A673 (cell line): ENCODE measurements at places on chromosomes 13 and 19. TPM values are rescaled to one million over a fixed set of nuclear protein-coding genes. Genes with fewer than 3 reads are reported as not detected.
A peak's percentile ranks its signal among the peaks of the same experiment; 100 is the strongest.

DNA sequence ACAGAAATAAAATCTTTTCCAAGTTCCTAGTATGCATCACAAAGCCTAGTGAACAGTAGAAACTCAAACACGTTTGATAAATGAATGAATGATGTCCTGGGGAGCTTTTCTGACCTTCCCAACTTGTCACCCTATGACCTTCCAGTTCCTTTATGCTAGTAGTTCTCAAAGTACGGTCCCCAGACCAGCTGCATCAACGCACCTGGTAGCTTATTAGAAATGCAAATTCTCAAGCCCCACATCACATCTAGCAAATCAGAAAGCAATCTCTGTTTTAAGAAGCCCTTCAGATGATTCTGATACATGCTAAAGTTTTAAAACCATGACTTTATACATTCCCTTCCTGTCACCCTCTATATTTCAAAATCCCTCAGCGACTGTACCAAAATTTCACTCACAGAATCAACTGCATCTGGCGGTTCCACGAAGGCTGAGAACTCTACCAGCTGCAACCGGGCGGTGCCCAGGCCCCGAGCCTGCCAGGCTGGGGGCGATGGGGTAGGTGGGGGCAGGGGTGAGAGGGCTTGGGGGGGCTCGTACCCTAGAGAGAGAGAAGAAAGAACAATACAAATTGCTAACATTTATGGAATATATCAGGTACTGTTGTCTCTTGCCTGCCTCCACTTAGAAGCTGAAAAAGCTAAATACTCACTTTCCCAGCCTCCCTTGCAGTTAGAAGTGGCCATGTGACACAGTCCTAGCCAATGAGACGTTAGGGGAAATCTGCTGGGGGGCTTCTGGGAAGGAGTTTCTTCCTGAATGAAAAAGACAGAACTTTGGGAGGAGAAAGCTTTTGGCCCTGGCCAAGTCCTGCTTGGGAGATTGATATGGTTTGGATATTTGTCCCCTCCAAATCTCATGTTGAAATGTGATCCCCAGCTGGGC, 13.3 kb downstream of the CD37 start:
- DNase-seq = peak; percentile 34

DNA sequence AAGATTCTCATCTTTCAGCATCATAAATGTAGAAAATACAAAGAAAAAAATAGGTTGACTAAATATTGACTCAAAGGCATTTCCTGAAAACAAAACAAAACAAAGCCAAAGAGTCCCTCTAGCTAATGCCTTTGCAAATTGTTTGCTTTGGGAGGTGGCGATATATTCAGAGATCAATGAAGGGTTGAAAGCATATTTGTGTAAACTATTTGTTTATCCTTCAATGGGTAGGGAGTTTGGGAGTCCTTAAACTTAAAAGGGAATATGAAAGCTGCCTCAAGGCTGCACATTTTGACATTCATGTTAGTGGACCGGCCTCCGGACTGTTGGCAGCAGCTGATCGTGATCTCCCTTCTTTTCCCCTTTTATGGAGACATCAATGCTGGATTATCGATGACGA, 257.5 kb downstream of the ITGBL1 start:
- no peak for DNase-seq

DNA sequence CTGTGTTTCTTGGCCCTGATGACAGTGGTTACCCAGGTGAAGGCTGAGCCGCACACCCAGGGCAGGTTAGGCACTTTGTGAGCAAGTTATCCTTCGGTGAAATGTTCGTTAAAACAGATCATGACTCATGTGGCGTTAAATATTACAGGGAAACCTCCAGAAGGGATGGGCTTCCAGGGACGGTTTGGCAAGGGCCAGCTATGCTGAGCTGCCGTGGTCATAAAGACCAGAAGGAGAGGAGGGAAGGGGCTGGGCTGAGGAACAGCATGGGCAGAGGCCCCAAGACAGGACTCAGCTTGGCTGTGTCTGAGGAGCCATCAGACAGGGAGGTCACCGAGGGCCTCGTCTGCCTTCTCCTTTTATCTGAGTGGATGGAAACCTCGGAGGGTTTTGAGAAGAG, 47.5 kb downstream of the ATP11A start:
- DNase-seq = no peak

- no peak for DNase-seq
Measured at GRCh38 chr19:55443824-55444480, 852 bp upstream of the SHISA7 start.

DNA sequence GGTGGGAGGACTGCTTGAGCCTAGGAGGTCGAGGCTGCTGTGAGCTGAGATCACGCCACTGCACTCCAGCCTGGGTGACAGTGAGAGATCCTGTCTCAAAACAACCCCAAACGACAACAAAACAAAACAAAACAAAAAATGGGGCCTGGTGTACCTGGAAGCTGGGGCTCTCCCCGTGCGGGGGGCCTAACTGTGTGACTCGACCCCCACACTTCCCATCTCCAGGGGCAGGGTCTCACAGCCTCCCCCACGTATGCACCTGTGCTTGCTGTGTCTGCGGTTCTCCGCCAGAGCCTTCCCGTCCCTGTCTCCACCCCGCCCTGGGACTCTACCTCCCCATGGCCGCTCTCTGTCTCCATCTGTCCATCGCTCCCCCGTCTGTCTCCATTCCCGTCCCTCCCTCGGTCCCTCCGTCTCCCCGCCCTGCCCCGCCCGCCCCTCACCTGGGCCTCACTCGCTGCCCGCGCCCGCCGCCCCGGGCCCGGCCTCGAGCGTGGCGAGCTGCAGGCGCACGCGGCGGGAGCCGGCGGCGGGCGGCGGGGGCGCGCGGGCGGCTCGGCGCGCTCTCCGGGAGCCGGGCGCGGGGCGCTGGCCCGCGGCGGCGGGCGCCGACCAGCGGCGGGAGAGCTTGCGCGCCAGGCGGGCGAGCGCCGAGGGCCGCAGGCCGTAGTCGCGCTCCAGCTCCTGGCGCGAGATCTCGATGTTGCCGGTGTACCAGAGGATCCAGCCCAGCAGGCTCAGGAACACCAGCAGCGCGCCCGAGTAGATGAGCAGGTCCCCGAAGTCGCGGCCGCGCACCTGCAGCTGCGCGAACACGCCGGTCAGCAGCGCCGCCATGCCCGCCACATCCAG, 587 bp downstream of the TMEM238 start:
- DNase-seq = peak; percentile 73

DNA sequence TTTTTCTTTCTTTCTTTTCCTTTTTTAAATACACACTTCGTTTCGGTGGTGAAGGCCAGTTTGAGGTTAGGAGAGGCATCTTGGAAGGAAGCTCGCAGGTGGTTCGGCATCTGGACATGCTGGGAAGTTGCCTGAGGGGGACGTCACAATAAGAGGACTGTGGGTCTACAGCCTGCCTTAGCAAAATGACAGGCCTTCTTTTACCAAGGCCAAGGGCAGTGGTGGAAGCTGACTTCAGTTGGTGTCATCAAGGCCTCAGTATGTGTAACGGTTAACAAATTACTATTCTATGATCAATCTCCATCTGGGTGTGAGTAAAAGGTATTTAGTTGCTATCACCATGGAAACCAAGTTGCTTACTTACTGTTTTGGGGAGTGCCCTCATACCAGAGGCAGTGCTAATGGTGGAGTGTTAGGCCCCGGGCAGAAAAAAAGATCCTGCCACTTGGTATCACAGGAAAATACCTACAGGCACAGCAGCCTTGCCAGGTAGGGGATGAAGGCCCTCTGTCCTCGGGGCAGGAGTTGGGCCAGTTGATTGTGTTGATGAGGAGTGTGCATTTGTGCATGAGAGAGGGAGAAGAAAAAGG, 10.3 kb downstream of the ACTN4 start:
- no peak for DNase-seq

GRCh38 chr13:94672400-94672799, 39.9 kb downstream of the SOX21 start:
- DNase-seq = no peak

DNA sequence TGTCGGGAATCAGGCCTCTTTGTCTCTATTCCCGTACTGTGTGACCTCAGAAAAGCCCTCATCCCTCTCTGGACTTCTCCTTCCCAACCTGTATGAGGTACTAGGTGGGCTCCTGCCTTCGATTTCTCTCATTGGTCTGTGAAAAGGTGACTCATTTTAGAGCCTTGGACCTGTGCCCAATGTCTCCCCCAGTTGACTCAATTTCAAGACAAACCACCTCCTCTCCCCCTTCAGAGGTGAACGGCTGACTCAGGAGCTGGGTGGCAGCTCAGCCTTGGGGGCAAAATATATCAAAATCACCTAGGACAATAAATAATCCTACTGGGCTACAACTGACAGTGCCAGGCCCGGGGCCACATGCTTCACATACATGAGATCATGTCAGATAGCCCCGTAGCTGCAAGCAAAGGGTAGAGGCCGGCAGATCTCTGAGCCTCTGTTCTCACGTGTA, 630 bp downstream of the COQ8B start:
- DNase-seq = no peak

DNA sequence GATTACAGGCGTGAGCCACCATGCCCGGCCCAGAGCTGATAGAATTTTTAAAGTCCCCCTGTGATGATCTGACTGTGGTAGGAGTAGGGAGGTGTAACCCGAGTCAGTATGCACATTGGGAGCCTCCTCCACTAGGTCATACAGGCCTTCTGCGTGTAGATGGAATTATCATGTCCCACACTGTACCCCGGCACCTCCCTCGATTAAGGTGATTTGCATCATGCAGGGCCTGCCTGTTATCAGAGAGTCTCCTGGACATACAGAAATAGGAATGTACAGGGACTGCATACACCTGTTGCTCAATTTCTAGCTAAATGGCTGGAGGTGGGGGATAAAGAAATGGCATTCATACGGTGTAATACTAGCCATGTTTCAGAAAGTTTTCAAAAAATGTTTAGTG, 922 bp upstream of the ERVK3-1 start:
- no peak for DNase-seq

DNA sequence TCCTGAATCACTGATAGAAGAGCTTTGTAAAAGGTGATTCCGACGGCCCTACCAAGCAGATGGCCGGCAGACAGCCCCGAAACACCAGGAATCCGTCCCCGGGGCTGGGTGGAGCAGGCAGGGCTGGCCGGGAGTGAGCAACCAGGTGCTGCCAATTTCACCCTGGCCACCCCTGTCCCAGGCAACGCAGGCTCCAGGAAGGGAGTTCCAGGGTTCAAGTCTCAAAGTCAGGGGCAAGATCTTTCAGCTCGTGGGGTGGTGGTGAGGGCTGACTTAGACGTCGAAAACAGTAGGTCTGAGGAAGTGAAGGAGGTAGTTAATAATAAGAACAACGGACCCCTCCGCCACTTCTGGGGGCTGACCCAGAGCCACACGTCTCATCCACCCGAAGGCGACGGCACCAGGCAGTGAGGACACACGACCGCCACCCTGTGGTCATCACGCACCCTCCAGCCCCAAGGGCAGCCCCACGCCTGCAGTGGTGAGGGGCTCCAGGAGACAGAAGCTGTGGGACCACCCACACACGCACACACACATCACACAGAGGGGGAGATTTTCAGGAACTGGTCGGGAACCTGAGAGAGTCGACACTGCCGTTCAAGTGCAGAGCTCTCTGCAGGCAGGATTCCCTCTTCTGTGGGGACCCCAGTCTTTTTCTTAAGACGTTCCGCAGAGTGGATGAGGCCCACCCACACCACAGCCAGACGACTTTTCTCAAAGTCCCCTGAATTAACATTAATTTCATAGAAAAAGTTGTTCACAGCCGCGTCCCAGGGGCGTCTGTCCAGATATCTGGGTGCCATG, 67.2 kb downstream of the SPACA7 start:
- peak; percentile 49 for DNase-seq

GRCh38 chr13:107865318-107865575, 350.1 kb downstream of the LIG4 start:
- no peak for DNase-seq

- DNase-seq = no peak
Measured at GRCh38 chr13:26475176-26476110, 82.0 kb upstream of the WASF3 start.

DNA sequence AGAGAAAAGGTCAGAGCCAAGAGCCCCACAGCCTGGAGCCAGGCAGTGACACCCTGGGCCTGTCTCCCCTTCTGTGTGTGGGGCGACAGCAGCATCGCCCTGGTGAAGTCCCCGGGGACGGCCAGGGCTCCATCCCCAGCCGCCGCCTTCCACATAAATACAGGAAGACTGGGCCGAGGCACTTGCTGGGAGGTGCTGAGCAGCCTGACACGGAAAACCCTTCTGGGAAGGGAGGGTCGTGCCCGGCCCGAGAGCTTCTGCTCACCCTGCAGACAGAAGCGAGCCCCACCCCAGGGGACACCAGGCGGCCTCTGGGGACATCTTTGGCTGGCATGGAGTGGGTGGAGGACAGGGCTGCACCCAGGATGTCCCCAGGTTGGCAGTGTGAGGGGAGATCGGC, 5.1 kb downstream of the FGF22 start:
- no peak for DNase-seq

GRCh38 chr13:109166804-109167203, 537.4 kb downstream of the MYO16 start:
- no peak for DNase-seq

DNA sequence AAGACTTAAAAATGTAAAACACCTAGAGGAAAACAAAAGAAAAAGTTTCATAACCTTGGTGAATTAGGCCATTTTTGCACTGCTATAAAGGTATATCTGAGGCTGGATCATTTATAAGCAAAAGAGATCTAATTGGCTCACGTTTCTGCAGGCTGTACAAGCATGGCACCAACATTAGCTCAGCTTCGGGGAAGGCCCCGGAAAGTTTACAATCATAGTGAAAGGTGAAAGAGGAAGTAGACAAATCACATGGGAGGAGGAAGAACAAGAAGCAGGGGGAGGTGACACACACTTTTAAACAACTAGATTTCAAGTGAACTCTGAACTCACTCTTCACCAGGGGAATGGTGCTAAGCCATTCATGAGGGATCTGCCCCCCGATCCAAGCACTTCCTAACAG, 1358.5 kb upstream of the PCDH9 start:
- DNase-seq = no peak

- DNase-seq = peak; percentile 4
Measured at GRCh38 chr13:79637133-79637763, 156.3 kb downstream of the NDFIP2 start.

DNA sequence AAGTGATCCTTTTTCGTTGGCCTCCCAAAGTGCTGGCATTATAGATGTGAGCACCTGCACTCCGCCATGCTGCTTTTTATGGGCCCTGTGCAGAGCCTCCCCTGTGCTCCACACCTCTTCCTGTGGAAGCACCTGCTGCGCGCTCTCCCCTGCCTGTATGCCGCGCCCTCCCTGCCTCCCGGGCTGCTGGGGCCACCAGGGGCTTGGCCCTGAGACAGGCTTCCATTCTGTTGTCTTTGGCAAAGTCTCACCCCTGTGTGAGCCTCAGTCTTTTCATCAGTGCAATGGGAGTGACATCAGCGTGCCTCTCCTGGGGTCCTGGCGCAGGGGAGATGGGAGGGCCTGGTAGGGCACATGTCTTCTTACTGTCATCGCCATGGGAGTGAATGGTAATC, 1.3 kb downstream of the FAM174C start:
- no peak for DNase-seq

- no peak for DNase-seq
Measured at GRCh38 chr13:97464561-97464960, 30.6 kb downstream of the RAP2A start.

The PSG7 gene
- not detected in 2 replicates for total RNA-seq

The ZNF235 gene
- 9.9 and 10.0 TPM in 2 replicates for total RNA-seq

The SLC5A5 gene
- total RNA-seq = not detected in 2 replicates

The ZNF160 gene
- total RNA-seq = 17.4 and 19.3 TPM in 2 replicates

The GPR183 gene
- total RNA-seq = not detected in 2 replicates
